ENCODE measurements at places on chromosomes 12 and 14.

GRCh38 chr14:102170061-102170460 lies 30.4 kb downstream of the WDR20 start:
- DNase-seq = no peak

GRCh38 chr12:51531284-51531977 lies 59.6 kb upstream of the SCN8A start:
- DNase-seq = no peak

DNA sequence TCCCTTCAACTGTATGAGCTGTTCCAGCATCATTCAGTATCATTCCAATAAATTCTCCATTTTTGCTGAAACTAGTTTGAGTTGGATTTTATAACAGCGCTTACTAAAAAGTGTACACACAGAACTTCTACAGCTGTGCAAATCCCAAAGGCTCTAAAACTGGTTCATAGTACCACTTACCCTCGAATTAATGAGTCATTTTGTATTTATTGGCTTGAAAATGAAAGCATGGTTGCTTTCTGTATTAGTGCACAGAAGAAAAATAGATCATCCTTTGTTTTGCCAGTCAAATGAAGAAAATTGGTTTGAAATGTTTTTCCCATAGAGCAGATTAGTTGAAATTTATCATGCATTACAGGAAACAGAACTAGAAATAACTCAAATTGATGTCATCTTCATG lies 268.3 kb upstream of the CPNE8 start:
- no peak for DNase-seq

DNA sequence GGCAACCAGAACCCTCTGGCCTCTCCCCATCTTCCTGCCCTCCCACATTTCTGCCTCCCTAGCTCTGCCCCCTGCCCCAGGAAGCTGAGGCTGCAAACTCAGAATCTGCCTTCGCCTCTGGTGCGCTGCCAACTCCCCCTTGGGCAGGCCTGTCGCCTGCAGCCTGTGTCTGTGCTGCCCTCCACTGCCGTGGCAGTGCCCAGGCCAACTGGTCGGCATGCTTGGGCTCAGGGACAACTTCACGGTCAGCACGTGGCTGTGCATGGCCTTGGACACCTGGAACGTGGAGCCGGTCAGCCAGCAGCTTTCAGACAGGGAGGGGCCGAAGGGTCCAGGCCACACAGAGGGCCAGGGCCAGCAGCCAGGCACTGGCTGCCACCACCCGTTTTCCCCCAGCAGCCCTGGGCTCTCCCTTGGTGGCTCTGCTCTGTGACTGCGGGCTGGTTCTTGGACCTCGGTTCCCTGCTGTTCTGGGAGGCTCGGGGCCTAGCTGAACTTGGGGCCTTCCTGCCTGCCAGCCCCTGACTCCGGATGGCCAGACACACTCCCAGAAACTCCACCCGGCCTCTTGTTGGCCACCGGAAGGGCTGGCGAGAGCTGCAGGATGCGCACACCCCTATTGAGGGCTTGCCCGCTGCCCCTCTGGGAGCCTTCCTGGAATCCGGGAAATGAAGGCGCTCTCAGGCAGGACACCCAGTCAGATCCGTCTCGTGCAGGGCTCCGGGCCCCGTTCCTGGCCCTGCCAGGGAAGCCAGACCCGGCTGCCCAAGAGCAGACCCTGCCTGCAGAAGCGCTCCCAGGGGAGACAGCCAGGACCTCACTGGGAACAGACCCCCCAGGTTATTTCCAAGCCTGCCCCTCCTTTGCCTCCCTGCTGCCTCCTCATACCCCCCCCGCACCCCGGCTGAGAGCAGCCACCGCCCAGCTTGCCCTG lies 34.2 kb upstream of the PPP1R13B start:
- DNase-seq = no peak

DNA sequence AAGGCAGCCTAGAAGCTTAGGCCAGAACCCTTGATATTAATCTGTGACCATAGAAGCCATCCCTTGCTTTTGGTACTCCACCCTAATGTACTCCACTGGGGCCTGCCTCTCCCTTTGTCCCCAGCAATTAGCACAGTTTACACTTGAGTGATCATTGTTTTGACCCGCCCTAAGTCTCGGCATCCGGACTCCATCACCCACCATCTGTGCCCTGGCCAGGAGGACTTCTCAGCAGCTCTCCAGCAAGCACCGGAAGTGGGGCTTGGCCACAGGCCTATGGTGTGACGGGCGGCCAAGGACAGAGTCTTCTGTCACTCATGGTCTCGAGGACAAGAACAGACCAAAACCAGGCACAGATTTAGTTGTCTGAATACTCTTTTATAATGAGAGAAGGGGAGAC lies 126.5 kb upstream of the NTF3 start:
- DNase-seq = no peak

DNA sequence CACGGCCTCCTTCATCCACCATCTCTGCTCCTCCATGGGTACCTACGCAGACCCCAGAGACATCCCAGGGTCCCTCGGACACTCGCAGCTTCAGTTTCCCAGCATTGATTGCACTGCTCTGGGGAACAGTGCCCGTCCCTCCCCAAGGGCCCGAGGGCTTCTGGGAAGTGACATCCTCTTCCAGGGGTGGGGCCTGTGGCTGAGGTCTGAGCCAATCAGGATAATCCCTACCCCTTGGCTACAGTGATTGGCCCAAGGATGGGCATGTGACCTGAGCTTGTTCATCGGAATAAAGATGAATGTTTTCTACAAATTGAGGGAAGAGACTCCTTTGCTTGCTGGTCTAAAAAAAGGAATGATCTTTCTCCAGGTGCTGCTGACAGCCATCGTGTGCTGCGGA lies 37.3 kb upstream of the MYL2 start:
- DNase-seq = no peak

GRCh38 chr14:88188745-88189416 lies 134.2 kb downstream of the KCNK10 start:
- no peak for DNase-seq

DNA sequence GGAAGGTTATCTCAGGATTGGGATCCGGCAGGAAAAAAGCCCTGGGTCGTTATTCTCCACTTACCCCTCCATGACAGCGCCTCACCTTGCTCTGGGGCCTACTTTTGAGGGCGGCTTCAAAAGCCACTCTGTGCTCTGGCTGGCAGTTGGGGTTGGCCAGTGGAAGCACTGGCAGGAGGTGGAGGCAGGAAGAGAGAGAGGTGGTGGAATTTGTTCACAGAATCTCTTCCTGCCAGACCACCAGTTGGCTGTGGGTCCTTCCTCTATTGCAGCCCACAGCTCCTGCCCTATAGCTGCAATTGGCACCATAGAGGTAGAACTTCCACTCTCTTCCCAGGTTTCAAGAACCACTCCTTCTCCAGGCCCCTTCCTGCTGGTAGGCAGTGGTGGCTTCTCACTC lies 32.7 kb upstream of the SDR39U1 start:
- no peak for DNase-seq

DNA sequence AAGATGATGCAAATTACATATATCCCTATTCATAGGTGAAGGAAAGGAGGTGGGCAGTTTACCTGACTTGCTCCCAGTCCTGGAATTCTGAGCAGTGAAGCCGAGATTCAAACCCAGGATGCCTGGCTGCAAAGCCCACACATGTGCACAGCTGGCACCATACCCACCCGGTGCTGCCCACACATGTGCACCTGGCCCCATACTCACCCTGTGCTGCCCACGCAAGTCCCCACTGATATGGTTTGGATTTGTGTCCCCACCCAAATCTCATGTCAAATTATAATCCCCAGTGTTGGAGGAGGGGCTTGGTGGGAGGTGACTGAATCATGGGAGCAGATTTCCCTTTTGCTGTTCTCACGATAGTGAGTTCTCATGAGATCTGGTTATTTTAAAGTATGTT lies 179.2 kb upstream of the C14orf180 start:
- DNase-seq = no peak

- DNase-seq = no peak
Observed at GRCh38 chr12:130778776-130779175, 60.3 kb downstream of the STX2 start.

GRCh38 chr12:130169256-130169655 lies 7.0 kb downstream of the FZD10 start:
- no peak for DNase-seq

GRCh38 chr12:15721316-15722115 lies 67.7 kb downstream of the EPS8 start:
- no peak for DNase-seq

DNA sequence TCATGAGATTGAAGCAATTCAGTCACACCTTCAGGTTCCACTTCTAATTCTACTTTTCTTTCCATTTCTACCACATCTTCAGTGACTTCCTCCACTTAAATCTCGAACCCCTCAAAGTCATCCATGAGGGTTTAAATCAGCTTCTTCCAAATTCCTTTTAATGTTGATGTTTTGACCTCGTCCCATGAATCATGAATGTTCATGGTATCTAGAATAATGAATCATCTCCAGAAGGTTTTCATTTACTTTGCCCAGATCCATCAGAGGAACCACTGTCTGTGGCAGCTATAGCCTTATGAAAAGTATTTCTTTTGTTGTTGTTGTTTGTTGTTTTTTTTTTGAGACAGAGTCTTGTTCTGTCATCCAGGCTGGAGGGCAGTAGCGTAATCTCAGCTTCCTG lies 7.6 kb downstream of the RXYLT1 start:
- no peak for DNase-seq

GRCh38 chr12:117850048-117850447 lies 118.7 kb downstream of the KSR2 start:
- no peak for DNase-seq

DNA sequence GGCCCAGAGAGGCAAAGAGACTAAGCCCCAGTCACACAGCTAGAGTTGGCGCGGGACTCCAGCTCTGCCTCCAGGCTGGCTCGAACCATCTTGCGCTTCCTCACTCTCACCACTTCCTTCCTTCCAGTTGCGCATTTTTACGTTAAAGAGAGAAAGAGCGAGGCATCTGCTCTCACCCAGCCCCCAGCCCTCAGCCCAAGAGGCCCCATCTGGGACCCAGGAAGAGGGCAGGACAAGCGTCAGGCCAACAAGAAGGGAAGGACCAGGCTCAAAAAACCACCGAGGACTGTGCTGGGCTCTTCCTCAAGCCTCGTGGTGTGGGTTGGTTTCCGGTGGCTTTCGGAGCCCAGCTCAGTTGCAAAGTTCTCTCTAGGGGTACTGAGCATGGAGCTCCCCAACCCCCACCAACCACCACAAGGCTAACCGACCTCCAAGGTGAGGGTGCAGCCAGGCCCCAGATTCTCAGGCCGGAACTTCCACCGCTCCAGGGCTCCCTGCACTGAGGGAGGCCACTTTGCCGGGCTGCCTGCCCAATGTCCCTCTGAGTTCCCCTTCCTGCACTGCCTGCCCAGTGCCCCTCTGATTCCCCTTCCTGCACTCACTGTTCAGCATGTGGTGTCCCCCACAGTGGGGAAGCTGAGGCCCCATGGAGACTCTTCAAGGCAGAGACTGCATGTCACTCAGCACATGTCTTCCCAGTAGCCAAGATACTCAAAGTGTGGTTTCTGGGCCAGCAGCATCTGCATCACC lies 35.9 kb downstream of the TESC start:
- no peak for DNase-seq

GRCh38 chr12:2857021-2857431 lies at the start of gene TEX52:
TSS of gene TEX52 (minus strand) at chr12:2857039. CDS start at chr12:2857026, 13 bp downstream.
- DNase-seq = no peak

- DNase-seq = no peak
Observed at GRCh38 chr12:2652011-2652400, 142.8 kb upstream of the FKBP4 start.

GRCh38 chr14:61608245-61609165 lies 86.8 kb upstream of the HIF1A start:
- DNase-seq = peak; percentile 18

- DNase-seq = no peak
Observed at GRCh38 chr12:103824290-103824689, 16.7 kb downstream of the NT5DC3 start.

GRCh38 chr14:39266525-39266870 lies 32.8 kb downstream of the MIA2 start:
- DNase-seq = no peak

- DNase-seq = no peak
Observed at GRCh38 chr14:74324931-74325361, 22.2 kb upstream of the ABCD4 start.

GRCh38 chr12:76529226-76529918 lies 30.2 kb downstream of the OSBPL8 start:
- DNase-seq = no peak

DNA sequence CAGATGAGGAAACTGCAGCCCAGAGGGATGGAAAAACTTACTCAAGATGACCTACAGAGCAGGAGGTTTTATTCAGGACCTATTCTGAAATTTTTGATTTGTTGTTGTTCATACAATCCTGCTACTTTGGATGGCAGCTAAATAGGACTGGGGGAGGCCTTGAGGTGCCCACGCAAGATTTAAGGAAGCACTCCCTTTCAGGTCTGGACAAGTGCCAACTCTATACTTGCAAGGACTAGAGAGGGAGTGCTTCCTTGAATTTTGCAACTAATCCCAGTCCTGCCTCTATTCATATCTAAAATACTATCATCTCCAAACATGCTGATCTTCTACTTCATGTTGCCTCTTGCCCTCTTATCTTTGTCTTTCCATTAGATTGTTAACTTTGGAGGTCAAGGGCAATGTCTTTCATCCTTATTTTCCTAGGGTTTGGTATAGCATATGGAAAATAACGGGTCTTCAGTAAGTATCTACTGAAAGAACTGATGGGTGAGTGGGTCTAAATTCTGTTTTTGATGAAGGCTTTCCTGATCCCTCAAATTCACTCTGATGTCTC lies 28.6 kb upstream of the PPM1H start:
- DNase-seq = no peak

DNA sequence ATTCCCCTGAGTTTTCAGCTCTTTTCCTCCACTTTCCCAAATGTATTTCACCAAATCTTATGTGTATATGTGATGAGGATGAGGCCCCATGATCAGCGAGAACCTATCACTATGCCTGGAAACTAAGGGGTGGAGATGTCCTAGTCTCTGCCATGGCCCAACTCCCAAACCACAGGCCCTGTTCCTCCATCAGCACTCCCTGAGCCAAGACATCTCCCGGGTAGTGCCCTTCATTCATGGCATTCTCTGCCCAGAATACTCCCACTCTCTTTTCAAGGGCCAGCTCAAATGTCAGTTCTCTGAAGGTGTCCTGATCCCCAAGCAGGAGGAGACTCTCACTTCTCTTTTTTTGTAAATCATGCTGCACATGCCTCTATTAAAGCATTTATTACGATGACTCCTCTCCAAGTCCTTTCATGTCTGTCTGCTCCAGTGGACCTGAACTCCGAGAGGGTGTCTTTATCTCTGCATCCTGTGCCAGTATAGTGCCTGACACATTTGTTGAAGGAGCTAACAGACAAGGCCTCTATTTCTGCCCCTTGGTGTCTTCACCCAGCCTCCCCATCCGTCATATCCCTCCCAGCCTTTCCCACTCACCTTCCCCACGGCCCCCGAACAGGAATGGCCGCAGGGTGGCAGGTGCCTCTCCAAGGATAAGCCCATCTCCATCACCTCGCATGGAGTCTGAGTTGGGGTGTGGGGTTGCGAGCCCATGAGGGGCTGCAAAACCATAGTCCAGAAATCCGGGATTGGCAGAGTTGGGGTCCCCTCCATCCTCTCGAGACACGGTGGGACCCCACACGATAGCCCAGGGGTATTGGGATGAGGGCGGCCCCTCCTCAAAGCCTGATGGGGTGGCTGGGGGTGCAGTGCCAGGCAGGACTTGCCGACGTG lies 3.7 kb downstream of the PIANP start:
- no peak for DNase-seq

GRCh38 chr12:106106892-106107291 lies 31.9 kb downstream of the NUAK1 start:
- no peak for DNase-seq
